ENCODE measurements at places on chromosomes 2 and 18.

DNA sequence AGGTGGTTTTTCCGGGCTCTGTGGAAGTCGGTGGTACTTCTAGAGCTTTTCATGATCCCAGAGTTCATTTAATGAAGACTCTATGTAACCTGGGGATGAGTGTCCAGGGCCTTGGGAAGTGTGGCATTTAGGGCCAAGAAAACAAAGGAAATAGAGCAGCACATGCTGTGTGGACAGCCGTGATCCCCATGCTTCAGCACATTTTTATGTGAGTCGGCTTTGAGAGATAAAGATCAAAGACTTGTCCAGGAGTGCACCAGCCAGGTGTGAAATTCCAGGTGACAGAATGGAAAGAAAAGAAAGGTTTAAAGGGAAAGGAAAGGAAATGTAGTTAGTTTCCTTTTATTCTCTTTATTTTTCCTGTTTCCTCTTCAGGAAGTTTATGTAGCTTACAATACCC lies 258.0 kb upstream of the NRP2 start:
- no peak for DNase-seq

- no peak for DNase-seq
Measured at GRCh38 chr2:3596901-3597417, 2.0 kb downstream of the COLEC11 start.

DNA sequence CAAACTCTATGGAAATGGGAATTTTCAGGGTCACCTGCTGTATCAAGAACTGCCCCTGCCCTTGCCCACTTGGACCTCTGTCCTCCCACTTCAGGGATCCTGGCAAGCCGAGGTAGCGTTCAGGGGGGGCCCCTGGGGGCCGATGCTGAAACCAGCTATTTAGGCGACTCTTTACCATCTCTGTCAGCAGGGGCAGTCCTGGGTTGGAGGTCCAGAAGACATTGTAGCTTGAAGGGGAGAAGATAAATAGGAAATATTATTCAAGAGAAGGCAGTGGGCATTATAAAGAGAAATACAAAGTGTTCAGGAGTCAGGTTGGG lies 2.4 kb downstream of the MOGS start:
- no peak for DNase-seq

DNA sequence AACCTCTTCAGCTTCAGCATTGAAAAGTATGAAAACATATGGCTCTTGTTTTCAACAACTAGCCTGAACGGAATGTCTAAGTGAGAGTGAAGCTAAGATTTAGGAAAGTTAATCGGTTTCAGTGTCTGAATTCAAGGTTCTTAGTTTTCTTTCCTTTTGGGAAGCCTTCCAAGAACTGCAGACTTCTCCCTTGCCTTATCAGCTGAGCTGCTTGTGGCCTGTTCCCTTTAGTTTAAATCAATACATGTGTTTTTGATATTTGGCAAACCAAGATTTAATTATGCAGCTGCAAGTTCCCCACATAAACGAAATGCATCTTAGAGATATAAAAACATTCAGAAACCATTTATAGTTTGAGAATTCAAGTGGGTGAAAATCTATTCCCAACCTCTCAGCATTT lies 274.3 kb upstream of the NRP2 start:
- DNase-seq, result no peak

GRCh38 chr2:37585982-37586621 lies 85.3 kb downstream of the CDC42EP3 start:
- DNase-seq, result peak; percentile 63

DNA sequence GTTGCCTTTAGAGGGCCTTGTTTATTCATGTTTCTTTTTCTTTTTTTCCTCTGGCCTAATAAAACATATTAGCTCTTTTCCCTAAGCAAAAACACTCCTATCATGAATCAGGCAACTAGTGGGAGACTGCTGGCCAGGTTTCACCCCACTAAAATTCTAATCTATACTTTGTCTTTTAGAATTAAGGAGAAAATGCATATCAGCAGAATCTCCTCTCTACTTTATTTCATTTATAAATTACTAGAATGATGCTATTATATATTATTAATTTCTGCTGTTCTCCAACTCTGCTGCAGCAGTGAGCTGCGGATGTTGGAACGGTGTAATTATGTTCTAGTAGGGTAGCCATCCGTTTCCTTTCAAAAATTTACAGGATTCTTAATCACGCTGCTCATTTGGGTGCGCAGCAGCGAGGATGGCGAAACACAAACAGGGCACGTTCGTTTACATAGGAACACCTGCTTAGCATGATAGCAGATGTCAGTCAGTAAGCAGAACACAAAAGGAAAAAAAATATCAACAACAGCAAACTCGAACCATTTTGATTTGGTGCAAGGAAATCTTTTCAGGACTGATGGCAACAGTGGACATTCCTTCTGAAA lies 30.5 kb downstream of the ZEB2 start:
- no peak for DNase-seq

GRCh38 chr2:193276988-193277387 lies 1082.3 kb upstream of the TMEFF2 start:
- DNase-seq, result no peak

DNA sequence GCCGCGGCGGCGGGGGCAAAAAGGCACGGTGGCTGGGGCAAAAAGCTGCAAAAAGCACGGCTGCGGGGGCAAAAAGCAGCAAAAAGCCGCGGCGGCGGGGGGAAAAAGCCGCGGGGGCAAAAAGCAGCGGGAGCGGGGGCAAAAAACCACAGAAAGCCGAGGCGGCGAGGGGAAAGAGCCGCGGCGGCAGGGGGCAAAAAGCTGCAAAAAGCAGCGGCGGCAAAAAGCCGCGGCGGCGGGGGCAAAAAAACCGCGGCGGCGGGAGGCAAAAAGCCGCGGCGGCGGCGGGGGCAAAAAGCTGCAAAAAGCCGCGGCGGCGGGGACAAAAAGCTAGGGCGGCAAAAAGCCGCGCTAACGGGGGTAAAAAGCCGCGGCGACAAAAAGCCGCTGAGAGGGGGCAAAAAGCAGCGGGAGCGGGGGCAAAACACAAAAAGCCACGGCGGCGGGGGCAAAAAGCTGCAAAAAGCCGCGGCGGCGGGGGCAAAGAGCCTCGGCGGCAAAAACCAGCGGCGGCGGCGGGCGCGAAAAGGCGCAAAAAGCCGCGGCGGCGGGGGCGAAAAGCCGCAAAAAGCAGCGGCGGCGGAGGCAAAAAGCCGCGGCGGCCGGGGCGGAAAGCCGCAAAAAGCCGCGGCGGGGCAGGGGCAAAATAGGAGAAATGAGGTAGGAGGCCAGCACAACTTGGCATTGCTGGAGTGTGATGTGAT lies 123.4 kb downstream of the ANKRD30BL start:
- DNase-seq, result no peak

DNA sequence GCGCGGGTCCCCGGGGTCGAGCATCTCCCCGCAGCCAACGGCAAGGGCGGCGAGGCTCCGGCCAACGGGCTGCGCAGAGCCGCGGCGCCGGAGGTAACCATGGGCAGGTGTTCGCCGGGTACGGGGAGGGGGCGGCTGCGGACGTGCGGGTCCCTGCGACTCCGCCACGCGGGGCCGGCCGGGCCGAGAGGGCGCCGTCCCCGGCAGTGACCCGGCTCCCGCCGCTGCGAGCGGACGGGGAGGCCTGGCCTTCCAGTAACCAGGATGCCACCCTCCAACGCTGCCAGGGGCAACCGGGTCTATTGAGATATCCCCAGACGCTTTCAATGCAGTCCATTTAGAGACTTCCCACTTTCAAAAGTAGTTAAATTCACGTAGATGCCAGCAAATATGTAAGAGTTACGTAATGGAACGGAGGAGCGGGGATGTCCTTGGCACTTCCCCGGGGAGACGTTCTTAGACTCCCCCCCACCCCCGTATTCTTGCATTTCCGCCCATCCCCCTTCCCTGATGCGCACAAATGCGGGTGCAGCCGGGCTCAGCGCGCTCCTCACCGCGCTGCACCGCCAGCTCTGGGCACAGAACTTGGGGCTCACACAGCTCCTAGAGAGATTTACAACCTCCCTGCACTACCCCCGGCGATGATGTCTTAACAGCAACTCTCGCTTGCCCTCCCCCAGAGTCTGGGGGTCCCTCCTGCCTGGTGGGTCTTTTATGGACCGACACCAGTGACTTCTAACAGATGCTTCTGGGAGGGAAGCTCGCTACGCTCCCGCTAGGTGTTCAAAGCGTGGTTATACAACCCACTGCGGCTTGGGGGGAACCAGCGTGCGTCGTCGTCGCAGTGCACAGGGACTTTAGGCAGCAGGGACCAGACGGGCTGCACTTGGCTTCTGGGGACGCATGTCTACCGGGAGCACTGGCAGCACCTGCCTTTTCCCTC lies 657 bp downstream of the SGPP2 start:
- peak; percentile 19 for DNase-seq

DNA sequence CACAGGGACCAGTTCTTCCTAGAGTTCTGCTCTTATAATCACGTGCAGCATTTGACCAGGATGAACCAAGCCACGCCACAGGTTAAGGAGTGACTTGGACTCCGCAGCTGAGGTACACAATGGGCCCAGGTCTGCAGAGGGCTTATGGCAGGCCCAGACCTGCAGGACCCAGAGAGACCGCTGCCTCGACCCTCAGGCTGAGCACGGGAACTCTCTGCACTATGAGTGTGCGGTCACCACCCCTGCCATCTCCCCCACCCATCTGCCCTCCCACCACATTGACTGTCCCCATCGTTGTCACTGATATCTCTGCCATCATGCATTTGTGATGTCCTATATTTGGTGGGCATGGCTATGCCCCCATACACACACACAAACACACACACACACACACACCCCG lies 45.7 kb upstream of the HPCAL1 start:
- no peak for DNase-seq

DNA sequence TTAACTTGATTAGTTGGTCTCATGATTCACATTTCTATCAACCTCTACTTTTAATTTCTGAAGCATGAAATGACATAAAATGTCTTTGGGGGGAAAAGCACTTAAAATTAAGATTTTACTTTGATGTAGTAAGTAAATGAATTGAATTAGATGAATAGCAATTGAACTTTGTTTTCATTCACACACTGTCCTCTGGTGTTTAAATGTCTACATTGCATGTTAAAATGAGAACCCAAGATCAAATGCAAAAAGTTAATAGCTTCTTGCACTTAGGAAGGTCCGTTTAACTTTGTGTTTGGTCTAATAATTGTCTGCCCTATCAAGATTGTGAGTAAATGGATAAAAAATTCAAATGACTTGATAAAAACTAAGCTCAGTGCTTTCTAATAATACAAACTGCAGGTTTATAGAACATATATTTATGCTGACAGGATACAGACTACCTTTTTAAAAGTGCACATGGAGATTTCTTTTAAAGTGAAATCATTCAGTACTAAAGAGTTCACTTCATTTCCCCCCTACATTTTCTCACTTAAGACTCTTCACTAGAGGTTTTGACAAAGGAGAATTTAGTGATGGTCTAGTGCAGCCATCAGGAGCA lies 156.2 kb upstream of the NABP1 start:
- DNase-seq, result no peak

DNA sequence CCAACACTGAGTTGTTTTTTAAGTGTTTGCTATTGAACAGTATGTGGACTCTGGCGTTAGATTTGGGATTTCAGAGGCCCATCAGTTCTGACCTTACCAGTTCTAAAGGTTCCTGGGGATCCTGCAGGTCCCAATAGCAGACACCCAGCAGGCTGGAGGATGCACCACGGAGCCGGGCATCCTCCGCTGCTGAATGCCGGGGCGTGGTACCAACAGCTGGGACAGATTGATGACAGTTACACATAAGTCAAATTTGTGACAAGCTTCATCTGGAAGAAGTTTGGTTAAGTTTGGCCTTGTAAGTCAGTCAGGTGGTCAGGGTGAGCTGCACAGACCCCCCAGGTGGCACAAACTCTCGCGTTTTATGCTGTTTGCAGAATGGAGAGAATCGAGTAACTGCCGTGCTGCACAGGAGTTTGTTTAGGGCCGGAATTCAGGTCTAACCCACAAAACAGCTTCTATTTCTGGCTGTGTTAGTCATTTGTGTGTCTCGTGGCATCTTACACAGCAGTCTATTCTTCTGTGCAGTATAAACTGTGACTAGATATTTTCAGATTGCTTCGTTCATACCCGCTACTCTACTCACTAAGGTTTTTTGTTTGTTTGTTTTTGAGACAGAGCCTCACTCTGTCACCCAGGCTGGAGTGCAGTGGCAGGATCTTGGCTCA lies 19.2 kb downstream of the CTDP1 start:
- DNase-seq, result no peak

GRCh38 chr18:56593906-56594305 lies 44.5 kb downstream of the TXNL1 start:
- no peak for DNase-seq

DNA sequence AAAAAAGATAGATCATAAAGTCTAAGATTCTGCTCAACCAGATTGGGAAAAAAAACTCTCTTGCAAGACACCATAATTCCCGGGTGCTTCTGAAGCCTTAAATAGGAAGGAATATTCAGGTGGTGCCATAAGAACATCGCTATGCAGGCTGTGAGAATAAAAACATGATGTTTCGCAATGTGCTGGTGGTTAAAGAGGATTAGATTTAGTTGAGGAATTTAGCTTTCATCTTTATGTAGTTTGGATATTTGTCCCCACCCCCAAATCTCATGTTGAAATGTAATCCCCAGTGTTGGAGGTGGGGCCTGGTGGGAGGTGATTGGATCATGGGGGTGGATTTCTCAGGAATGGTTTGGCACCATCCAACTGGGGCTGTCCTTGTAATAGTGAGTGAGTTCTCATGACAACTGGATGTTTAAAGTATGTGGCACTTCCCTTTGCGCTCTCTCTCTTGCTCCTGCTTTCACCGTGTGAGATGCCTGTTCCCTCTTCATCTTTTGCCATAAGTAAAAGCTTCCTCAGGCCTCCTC lies 132.2 kb downstream of the AKAIN1 start:
- DNase-seq, result no peak

DNA sequence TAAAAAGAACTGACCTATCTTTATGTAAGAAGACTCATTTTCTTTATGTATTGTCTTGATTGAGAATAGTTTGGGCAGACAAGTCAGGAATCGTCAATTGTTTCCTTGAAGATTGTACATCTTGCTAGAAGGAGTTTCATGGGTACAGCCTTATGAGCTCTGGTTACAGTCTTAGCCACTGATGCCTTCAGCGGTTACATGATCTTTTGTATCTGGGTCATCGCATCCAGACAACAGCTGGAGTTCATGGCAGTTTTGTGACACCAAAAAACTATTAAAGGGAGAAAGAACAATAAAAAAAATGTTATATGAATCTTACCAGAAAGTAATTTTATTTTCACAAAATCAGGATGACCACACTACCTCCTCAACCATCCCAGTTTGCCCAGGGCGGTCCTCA lies 520.5 kb upstream of the CDH7 start:
- DNase-seq, result no peak

- DNase-seq, result no peak
Measured at GRCh38 chr18:35514283-35514682, 16.5 kb upstream of the INO80C start.

- DNase-seq, result peak; percentile 60
Measured at GRCh38 chr2:190678444-190679162, 29.7 kb downstream of the NAB1 start.

- DNase-seq, result no peak
Measured at GRCh38 chr18:62379051-62379450, 53.9 kb downstream of the TNFRSF11A start.

- no peak for DNase-seq
Measured at GRCh38 chr2:104863146-104863467, 9.2 kb downstream of the POU3F3 start.

DNA sequence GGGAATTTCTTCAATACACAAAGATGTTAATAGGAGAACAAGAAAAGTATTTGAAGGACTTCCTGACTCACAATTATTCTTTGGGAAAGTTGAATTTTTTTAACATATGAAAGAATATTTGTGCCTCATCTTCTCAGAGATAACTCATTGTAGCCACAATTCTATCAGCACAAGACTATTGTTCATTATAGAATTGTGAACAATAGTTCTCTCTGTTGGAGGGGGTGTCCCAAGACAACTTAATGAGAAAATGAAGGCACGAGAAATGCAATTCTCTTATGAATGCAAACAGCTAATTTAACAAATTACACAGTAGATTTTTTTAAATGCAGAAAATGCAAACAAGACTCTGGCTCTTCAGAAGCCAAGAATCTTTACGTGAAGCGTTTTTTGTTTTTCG lies 157.0 kb downstream of the BARD1 start:
- no peak for DNase-seq
